ENCODE measurements at places on chromosomes 3 and 15. TPM values are rescaled to one million over a fixed set of nuclear protein-coding genes. Genes with fewer than 3 reads are reported as not detected.

DNA sequence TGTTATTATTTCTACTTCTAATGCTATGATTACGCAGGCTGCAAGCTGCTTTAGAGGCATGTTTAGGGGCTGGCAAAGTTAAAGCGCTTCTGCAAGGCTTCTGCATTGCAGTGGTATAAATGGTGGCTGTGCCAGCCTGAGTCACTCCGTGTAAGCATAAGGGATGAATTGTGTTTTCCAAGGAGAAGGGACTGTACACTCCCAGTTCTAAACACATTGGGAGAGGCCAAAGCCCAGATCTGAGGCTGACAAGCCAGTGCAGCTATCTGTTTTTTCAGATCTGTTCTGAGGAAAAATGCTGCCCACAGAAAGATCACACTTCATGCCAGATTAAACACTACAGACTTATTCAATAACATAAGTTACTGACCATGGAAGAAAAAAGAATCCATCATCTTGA, 83.8 kb downstream of the PRICKLE2 start:
- DNase-seq: no peak

- peak; percentile 74 for DNase-seq
These were observed 31.9 kb upstream of the RAB6B start for GRCh38 chr3:133927540-133928066.

GRCh38 chr15:42444415-42445063, 46.4 kb downstream of the ZNF106 start:
- DNase-seq: no peak

- peak; percentile 72 for DNase-seq
These were observed at the start of gene TTLL3 for GRCh38 chr3:9809615-9810432. Gene TTLL3, plus strand, starts transcription at chr3:9810262. Its CDS starts 400 bp downstream, at chr3:9810662.

DNA sequence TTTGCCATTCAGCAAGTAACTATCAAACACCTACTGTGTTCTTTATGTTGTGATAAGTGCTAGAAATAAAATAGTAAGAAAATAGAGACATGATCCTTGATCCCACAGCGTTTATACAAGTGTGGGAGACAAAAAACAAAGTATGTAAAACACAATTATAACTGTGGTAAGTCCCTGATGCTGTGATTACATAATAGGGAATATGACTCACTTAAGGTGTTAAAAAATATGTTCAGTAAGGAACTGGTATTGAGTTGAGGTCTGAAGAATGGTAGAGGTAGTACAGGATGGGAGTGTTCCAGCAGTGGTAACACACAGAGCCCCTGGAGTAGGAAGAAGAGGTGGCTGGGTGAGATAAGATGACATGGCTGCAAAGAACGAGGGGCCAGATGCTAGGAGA, 132.1 kb upstream of the TMC3 start:
- no peak for DNase-seq

- DNase-seq: no peak
These were observed 46.5 kb upstream of the PDE8A start for GRCh38 chr15:84934942-84935729.

FAM107A gene
- polyA plus RNA-seq: 0.93 TPM

CILP gene
- 20.6 TPM for polyA plus RNA-seq

IL17RE gene
- polyA plus RNA-seq: 3.1 TPM

Data from hindlimb muscle (tissue), 1 donor.